NCI-H1417 treated with DMSO at 0.1 percent for 48 hours (cell line): ENCODE measurements at places on chromosomes 7 and 10.

GRCh38 chr7:134888141-134888740 is 98.1 kb upstream of the AGBL3 start:
- no peak for DNase-seq

DNA sequence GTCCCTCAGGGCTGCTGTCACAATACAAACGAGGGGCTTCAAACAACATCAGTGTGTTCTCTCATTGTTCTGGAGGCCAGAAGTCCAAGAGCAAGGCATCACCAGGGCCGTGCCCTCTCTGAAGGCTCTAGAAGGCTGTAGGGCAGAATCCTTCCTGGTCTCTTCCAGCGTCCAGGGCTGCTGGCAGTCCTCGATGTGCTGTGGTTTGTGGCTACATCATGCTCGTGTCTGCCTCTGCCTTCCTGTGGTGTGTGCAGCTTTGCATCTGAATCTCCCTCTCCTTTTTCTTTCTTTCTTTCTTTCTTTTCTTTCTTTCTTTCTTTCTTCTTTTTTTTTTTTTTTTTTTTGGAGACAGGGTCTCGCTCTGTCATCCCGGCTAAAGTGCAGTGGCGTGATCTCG is 103.5 kb downstream of the INSYN2A start:
- DNase-seq: no peak

DNA sequence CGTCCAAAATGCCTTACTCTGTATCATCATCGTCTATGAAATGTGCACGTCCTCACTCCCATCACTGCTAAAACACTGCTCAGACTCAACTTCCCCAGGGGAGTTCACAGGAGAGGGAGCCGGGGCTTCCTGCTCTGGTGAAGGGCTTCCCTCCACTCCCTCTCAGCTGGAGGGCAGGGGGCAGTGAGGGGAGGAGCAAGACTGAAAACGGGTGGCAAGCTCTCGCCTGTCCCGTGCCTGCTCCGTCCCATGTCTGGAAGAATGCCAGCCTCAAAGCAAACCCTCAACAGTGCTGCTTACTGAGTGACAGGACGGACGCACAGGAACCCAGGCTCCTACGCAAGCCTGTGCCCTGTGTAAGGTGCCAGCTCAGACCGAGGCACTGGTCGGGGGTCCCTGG is 25.1 kb downstream of the PRKAG2 start:
- no peak for DNase-seq

- DNase-seq: no peak
These were observed 778 bp upstream of the TRIM8 start for GRCh38 chr10:102643336-102644065.

DNA sequence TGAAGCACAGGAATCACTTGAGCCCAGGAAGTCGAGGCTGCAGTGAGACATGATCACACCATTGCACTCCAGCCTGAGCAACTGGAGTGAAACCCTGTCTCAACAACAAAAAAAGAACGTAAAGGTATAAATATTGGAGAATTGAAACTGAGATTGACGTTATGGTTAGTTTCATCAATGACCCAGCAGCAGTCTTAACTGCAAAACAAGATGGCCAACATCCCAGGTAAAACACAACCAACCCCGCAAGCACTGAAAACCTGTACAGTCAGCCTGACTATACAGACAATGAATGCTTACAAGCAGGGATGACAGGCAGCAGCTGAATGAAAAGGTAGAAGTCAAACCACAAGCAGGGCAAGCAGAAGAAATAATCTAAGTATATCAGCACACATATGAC is 34.7 kb downstream of the WAPL start:
- no peak for DNase-seq

GRCh38 chr10:49668684-49669083 is 10.8 kb upstream of the C10orf53 start:
- DNase-seq: no peak

- DNase-seq: no peak
These were observed 12.0 kb downstream of the FXYD4 start for GRCh38 chr10:43383204-43383971.

- no peak for DNase-seq
These were observed 530.2 kb upstream of the FZD8 start for GRCh38 chr10:36171953-36172940.

DNA sequence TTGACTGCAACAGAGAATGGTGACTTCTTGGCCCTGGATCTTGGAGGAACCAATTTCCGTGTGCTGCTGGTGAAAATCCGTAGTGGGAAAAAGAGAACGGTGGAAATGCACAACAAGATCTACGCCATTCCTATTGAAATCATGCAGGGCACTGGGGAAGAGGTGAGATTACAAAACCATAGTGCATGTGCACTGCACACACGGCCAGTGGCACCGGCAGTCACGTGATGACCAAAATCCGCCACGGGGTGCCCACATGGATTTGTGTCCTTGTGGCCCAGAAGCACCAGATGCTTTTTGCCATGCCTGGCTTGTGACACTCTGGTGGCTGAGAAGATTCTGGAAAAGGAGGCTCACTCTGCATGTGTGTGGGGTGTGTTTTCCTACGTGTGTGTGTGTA is 32.4 kb downstream of the TACR2 start:
- DNase-seq: no peak

DNA sequence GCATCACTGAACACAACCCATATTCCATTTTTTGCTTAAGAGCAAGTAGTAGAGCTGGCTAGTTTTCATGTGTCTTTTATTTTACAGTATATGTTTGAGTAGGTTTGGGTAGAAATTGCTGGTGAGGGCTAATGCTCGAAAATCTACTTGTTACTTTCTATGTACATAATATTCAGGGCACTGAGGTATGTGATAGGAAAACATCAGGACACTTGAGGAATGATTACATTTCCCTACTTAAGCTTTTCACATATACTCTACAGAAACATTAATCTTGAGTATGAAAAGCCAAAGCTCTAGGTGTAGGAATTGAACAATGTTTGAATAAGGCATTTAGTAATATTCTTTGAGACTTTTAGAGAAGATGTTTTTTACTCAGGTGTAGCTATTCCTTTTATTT is 73.6 kb downstream of the POU6F2 start:
- no peak for DNase-seq

DNA sequence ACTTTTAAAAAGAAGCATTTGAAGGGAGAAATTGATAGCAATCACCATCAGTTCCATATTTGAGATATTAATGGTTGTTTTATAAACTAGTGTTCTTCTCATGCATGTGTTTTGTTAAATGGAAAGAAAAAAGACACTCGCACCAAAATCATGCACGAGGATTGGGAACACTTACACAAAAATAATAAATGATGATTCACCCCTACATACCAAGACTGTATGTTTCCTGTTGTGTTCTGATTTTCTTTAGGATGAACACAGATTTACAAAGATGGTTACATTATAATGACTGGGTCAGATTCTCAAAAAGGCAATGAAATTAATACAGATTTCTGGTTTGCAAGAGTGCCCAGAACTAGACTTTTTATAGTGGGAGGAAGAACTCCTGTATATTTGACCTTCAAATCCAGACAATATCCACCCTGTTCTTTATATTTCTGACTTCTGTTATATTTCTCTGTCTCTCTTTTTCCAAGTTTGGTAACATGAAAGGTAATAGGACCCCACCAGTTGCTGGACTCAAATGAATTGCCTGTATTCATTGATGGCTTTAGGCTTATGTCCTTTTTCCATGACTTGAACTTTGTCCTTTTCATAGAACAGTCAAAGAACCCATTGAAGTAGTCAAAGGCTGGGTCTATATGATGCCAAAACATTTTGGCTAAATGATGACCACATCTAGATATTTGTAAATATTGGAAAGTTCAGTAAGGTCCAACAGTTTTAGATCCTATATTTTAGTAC is 54.4 kb downstream of the SEMA3A start:
- DNase-seq: no peak

DNA sequence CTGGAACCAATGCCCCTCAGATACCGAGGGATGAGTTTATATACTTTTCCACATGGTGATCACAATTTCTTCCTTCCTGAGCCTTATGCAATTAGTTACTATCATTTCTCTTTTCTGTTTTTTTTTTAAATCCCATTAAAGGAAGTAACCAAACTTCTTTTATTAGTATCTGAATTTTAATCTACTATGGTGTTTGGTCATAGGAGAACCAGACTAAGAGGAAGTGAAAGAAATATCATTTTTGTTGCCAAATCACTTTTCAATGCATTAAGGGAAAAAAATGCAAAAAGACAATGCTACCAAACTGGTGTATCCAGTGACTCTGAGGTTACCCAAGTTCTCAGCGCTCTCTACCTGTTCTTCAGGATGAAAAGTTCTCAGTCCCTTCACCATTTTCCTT is 167.7 kb downstream of the NXPH1 start:
- no peak for DNase-seq

DNA sequence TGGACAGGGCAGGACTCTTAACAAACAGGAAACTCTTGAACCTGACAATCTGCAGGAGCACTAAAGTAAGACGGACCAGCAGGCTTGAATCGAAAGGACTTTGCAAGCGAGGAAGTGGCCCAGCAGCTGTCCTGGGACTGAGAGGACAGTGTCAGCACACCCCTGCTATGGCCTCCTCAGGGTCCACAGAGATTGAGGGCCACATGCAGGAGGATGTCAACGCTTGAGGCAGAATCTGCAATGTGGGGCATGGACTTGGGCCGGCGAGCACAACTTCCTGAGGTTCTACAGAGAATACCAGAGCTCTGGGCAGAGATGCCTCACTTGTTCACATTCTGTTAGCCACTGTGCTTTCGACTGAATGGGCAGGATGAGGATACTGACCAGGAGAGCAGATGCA is 84.4 kb upstream of the EFCAB10 start:
- no peak for DNase-seq

DNA sequence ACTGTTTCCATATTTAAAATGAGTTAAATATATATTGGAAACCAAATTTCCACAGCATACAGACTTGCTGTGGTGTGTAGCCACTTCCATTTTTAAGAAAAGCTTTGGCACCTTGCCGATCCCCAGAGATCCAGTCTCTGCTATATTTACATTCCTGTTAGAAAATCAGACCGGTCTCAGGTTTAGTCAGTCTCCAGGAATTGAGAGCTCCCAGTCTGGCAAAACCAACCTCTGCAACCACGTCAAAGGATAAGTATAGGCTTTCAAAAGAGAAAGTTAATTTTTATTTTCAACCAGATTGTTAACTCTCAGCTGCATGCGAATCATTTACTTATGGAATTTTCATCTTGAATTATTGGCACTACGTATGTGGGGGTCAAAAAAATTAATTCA is 28.2 kb downstream of the PUS7 start:
- DNase-seq: no peak

DNA sequence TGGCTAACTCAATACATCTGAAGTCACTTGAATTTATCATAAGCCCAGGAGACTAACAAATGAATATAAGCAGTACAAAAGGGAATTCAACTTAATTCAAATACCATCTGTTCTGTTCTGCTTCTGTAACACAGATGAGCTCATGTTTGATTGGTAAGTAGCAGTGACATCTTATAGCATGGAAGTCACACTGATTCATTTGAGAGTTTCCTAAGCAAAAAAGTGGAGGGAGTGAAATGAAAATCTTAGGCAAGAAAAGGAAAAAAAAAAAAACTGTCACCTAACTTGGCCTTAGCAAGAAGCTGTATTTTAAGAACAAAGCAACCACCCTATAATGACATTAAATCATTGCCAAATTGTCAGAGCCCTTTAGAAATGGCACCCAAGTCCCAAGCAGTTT is 49.5 kb downstream of the SMURF1 start:
- DNase-seq: no peak

GRCh38 chr10:67722113-67722512 is 26.1 kb upstream of the CTNNA3 start:
- no peak for DNase-seq

DNA sequence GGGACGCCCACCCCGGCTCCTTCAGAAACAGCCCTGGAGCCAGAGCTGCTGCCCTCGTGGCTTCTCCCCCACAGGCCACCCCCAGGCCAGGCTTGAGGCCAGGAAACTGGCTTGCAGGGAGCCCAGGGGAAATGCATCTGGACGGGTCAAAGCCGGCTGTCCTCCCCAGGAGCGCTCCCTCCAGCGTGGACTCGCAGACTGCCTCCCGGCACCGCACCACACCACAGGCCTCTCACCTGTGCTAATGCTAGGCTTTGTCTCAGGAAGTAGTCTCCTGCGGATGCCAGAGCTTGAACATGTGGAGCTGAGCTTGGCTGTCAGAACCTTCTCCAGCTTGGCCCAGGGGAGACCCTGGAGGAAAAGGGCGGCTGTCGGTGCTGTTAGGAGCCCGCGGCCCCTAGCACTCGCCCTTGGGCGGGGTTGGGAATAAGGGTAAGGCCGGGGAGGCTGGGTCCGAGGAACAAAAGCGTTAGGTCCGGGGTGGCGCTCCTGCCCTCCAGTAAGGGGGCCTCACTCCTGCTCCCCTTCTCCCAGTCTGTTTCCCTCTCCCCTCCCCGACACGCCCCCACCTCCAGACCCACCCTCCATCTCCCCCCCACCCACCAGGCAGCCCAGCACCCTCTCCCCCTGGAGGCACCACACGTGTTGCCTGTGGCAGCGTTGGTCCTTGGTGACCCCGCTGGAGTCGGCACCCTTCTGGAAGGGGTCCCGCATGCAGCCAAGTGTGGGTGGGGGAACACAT is 21.6 kb upstream of the DRGX start:
- no peak for DNase-seq

DNA sequence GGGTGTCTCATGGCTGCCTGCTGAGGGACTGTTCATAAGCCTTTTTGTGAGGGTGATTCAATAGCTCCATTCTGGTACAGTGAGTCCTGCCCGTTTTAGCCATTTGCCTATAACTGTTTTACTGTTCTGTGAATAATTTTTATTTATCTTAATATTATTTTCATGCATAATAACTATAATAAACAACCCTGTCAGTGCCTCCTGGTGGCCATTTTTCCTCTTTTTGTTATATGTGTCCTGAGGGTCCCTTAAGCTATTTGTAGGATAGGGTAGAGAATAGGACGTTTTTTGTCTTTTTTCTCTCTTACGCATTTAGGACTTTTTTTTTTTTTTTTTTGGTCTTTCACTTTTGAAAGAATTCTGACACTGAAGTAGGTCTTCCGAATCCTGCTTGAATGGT is 2.9 kb downstream of the C1QL3 start:
- no peak for DNase-seq

GRCh38 chr7:36283711-36284130 is 105.9 kb upstream of the ANLN start:
- DNase-seq: no peak

DNA sequence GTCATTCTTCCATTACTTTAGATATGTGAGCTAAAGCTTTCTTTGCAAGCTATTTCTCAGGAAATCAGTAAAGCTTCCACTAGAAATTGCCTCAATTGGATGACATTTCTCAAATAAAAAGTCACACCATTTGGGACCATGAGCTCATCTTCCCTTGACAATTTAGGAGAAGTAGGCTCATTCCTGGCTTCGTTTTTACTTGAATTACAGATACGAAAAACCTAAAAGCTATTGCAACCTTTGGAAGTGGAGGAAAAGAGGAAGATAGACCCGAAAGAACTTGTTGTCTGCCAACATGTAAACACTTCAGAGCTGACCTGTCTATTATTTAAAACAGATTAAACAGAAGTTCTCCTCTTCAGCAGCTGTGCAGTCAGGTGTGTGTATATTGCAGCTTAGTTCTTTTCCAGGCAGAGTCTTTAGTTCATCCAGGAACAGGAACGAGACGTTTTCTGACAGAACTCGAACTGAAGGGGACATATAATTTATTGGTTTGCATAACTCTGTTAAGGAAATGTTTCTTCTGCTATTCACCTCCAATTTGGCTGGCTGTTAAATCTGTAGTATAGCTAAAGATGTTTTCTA is 43.1 kb upstream of the ST8SIA6 start:
- DNase-seq: no peak
